ENCODE measurements at places on chromosomes 3 and 15.

- DNase-seq, result no peak
These were observed 179.4 kb upstream of the BCL6 start for GRCh38 chr3:187924651-187925050.

DNA sequence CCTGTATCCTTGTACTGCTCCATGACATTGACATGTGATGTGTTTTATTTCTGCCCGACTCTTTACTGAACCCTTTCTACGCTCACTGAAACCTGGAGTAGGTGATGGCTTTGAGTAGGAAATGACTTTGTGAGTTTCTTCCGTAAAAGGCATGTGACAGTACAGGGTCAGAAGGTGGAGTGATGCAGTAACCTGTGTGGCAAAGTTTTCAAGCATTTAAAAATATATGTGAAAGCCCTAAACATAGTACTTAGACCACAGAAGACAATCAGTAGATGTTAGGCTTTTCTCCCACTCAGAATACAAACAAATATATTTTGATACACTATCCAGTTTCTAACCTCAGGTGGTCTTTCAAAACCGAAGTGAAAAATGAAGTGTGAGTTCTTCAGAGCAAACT, 31.3 kb upstream of the SACM1L start:
- DNase-seq, result no peak

GRCh38 chr15:78195735-78196201, 38.6 kb downstream of the ACSBG1 start:
- no peak for DNase-seq

DNA sequence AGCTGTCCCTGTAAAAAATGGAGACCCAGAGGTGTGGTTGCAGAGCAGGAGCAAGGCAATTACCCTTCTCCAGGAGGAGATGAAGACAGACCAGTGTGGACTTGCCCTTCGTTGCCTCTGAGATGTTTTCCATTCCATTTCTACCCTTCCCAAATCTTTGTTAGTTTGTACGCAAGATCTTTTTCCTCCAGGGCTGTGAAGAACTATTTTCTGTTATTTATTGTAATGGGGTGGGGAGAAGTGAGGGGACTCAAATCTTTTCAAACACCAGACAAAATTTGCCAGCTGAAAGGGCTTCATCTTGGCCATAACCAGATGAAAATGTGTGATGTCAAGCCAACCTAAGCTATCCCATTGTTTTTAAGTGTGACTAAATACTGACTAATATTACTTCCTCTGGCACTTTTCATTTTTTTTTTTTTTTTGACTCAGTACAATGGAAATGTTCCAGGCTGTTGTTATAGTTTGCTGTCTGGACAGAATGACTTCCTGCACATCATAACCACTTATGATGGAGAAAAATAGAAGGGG, 271.3 kb upstream of the TPRG1 start:
- DNase-seq, result peak; percentile 15

DNA sequence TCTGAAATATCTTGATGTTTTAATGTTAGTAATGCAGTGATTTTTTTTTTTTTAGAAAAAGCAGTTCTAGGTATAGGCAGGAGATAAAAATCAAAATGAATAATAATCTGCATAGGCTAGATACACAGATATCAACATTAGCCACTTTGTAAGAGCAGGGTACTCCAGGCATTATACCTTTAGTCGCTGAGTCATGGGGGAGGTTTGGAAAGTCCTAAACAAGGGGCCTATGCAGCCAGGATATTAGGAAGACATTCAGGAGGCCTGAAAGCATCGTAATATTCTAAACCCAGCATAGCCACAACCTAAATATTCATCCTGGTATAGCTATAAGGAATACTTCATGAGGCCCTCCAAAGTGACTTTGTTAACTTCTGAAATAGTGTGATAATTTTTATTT, 258.1 kb upstream of the NECTIN3 start:
- DNase-seq, result no peak

- DNase-seq, result no peak
These were observed 5.0 kb downstream of the NUTM1 start for GRCh38 chr15:34347951-34348638.

DNA sequence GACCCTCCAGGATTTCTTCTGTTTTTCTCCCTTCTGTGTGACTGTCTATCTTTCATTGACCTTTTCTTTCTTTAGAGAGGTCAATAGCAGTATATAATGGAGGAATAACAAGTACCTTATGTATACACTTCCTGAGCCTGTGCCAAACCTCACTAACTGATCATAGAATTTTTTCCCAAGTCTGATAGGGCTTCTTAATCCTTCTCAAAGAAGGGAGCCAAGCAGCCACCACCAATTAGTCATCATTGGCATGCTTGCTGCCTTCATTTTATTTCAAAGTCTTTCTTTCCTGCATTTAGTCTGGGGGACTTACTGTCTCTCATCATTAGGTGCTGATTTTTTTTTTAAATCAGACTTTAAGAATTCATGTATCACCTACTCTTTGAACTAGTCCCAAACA, 327.0 kb downstream of the FEZF2 start:
- DNase-seq, result peak; percentile 10

- DNase-seq, result no peak
These were observed 279.0 kb downstream of the OXSM start for GRCh38 chr3:26068890-26069289.

GRCh38 chr15:38514601-38515000, 50.0 kb downstream of the RASGRP1 start:
- no peak for DNase-seq

DNA sequence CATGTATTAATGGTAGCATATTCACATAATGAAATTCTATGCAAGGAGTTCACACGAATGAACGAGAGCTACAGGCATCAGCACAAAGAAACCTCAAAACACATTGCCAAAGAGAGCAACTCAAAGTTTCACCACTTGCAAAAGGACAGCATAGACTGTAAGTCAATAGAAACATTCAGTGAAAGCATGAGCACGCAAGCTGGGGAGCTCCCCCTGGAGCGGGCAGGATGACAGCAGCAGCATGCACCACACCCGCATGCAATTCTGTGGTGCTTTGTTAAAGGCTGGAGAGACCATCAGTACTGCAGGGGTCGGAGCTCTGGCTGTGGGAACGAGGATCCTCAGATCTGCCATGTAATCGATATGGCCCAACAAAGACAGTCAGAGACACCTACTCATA, 18.7 kb downstream of the OCA2 start:
- no peak for DNase-seq

DNA sequence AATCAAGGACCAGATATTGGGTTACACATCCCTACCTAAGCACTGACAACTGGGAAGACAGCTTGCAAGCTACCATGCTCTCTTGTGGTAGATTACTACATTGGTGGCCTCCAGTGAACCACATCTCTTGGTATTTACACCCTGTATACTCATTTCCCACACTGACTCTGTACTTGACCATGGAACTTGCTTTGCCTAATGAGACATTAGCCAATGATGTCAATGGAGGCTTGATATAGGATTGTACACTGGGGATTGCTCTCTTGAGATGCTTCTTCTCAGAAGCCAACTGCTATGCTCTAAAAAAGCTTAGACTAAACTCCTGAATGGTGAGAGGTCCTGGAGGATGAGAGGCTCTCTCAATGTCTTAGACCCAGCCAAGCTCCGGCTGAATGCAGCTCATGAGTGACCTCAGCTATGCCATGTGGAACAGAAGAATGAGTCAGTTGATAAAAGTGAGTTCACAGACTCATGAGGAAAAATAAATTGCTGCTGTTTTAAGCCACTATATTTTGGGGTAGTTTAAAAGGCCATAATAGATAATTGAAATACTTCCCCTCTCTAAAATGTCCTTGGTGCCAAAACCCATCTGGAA, 61.5 kb upstream of the GALNT15 start:
- DNase-seq, result no peak

GRCh38 chr3:140242818-140243276, 307.9 kb downstream of the CLSTN2 start:
- no peak for DNase-seq

DNA sequence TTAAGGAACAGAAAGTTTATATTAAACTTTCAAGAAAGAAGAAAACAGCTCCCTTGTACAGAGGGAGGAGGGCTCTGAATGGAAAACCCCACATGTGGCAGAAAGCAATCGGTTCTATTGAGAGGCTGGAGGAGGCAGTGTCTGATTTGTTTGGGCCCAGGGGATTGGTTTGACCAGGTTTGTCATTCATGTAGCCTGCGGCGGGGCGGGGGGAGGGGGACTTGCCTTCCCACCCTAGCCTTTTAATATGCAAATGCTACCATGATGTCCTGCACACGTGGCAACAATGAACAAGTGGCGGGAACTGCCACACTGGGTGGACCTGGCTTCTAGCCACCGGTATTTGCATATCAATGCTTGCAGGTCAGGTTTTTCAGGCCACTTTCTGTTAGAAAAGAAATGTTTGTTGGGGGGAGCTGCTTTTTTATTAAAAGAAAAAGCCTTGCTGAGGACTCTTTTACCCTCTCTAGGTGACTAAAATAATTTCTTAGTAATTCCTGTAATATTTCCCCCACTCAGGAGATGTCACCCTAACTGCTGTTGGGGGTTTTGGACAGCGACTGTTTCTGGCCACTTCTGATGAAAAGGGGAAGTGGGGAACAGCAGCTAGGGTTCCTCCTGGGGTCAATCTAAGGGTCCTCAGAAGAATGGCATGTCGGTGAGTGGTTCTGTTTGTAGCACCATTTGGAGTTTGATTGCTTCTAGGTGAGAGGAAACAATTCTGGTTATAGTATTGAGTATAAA, 691.2 kb downstream of the TBL1XR1 start:
- DNase-seq, result no peak

DNA sequence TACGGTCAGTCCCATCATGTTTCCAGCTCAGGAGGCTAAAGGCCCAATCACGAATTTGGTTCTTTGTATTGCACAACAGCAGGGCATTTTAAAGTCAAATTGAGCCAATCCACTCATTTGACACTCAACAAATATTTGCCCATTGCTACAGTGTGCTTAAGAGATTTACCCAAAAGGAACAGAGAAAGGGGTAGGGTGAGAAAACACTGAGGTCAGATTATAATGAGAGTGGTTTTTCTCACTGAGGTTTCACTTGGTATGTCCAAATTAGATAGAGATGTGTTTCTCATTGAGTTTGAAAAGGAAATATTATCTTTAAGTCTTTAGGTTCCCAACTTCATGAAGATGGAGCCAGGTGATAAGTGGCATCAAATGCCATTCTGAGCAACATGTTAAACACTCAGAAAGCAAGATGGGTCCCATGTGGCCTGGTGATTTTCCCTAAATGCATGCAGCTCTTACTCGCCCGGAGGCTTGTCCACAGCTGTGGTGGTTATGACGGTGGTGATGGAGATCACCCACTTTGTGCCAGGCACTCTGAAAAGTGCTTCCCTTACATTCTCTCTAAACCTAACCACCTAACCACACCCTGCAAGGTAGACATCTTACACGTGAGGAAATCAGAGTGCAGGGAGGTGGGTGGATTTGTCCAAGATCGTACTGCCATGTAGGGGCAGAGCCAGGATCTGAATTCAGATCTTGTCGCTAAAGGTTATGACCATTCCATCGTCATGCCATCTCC, 31.2 kb upstream of the USP3 start:
- no peak for DNase-seq

- DNase-seq, result no peak
These were observed 124.9 kb upstream of the GAP43 start for GRCh38 chr3:115498421-115498820.

- no peak for DNase-seq
These were observed 43.0 kb upstream of the UTS2B start for GRCh38 chr3:191373327-191373726.

GRCh38 chr3:56107157-56107556, 361.1 kb downstream of the ERC2 start:
- no peak for DNase-seq

GRCh38 chr15:57321973-57322601, 54.2 kb upstream of the CGNL1 start:
- DNase-seq, result no peak

DNA sequence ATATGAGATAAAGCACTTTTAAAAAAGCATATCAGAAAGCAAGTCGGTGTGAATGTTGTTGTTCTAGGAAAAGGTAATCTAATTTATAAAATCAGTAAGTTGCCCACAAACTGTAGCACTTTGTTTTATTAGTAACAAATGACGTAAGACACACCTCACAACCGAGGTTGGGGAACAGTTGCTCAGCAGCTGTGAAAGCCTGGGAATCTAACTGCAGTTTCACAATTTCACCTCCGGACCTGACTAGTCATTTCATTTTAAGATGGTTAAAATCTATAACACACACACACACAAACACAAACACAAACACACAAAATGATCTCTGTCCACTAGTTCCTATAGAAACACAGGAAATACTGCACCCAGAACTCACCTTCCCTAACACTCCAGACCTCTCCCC, 406.7 kb upstream of the NR2F2 start:
- no peak for DNase-seq

- no peak for DNase-seq
These were observed 72.9 kb downstream of the ATP8B4 start for GRCh38 chr15:50046159-50046558.

DNA sequence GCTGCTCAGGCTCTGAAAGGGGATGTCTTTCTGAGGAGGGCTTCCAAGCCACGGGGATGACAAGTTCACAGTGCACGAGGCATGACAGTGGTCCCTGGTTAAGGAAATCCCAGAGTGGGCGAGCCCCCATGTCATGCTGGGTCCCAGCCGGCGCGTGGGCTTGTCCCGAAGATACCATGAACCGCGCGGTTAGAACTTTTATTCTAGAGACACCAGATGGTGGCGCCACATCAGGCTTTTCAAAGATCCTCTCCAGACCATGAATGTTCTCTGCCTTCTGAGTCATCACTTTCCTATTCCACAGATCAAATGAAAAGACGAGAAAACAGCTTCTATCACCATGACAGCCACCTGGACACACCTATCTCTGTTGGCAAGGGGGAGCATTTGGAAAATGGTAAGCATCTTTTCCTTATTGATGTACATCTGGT, 227.8 kb upstream of the LYSMD4 start:
- no peak for DNase-seq

- no peak for DNase-seq
These were observed 12.5 kb upstream of the CSPG4 start for GRCh38 chr15:75725006-75725718.

DNA sequence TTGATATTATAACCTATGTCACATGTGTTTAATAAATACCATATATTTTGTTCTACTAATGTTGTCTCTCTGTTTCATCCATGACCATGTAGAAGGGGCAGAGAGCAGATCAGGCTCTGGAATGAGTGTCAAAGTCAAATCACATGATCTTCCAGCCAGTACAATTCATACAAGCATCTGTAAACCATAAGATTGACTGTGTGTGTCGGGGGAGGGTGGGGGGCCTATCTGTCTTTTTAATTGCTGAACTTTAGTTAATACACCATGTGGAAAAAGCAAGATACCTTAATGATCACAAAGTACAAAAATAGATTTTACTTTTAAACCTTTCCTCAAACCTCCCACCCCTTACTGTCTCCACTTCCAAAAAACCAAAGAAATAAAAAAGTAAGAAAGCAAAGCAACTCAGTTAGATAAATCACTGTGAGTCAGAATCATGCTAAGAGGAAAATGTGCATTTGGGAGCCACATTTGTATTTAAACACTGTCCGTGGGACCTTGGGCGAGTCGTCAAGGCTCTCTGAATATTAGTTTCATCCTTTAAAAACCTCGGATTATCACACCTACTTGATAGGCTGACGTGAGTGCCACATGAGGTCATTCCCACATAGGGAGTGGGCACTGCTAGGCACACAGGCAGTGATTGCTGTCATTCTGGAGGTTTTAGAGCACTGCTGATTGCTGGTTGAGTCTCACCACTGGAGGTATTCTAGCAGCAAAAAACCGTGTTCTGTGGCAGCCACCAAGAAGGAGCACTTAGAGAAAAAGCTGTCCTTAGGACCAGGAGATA, 21.0 kb upstream of the POLR2M start:
- DNase-seq, result no peak

- DNase-seq, result no peak
These were observed at the start of gene DAPK2 for GRCh38 chr15:64046421-64047153. DAPK2 (minus strand) TSS chr15:64046485; CDS start chr15:64040261, 6,224 bp downstream.
